ENCODE measurements at places on chromosomes 11 and 22. TPM values are rescaled to one million over a fixed set of nuclear protein-coding genes. Genes with fewer than 3 reads are reported as not detected.
A peak's percentile ranks its signal among the peaks of the same experiment; 100 is the strongest.

The TSSK2 gene
- not detected for total RNA-seq

The OR4A16 gene
- total RNA-seq = not detected

The PRG2 gene
- total RNA-seq = not detected

The FOXRED2 gene
- total RNA-seq = 12.6 TPM

The CACNA1I gene
- not detected for total RNA-seq

The MICAL2 gene
- 58.6 TPM for total RNA-seq

The GLYATL1 gene
- total RNA-seq = 1.3 TPM

- DNase-seq = no peak
Measured at GRCh38 chr11:45934580-45935318, 12.3 kb downstream of the LARGE2 start.

DNA sequence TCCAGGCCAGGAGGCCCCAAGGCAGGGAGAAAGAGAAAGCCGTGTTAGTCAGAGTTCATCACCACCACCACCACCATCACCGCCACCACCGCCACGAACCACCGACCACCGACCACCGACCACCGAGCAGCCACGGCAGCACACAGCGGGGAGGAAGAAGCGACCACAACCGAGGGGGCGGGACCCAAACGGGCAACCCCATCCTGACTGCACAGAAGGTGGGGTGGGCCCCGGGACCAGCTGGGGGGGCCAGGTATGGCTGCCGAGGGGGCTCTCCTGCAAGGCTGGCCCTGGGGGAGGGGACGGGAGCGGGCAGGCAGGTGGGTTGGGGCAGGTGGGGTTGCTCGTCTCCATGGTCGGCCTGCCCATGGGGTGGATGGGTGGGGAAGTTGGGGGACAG is 34.2 kb downstream of the SYT7 start:
- DNase-seq = no peak

DNA sequence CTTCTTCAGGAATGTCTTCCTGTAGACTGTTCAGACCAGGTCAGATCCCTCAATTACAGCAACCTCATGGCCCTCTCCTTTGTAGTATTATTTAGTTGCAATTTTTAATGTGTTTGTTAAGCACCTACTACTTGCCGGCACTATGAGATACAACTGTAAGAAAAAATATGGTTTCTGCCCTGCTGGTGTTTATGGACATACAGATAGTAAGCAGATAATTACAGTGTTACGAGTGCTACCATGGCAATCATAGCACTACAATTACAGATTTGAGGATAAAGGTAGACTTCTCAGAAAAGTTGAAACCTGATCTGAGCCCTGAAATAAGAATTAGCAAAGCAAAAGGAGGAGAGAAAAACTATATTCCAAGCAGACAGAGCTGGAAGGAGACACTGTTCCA is 2.8 kb downstream of the LRRC51 start:
- no peak for DNase-seq

- no peak for DNase-seq
Measured at GRCh38 chr11:102837156-102837555, 6.3 kb downstream of the MMP3 start.

GRCh38 chr11:117731722-117732290 is 65.2 kb downstream of the DSCAML1 start:
- no peak for DNase-seq

DNA sequence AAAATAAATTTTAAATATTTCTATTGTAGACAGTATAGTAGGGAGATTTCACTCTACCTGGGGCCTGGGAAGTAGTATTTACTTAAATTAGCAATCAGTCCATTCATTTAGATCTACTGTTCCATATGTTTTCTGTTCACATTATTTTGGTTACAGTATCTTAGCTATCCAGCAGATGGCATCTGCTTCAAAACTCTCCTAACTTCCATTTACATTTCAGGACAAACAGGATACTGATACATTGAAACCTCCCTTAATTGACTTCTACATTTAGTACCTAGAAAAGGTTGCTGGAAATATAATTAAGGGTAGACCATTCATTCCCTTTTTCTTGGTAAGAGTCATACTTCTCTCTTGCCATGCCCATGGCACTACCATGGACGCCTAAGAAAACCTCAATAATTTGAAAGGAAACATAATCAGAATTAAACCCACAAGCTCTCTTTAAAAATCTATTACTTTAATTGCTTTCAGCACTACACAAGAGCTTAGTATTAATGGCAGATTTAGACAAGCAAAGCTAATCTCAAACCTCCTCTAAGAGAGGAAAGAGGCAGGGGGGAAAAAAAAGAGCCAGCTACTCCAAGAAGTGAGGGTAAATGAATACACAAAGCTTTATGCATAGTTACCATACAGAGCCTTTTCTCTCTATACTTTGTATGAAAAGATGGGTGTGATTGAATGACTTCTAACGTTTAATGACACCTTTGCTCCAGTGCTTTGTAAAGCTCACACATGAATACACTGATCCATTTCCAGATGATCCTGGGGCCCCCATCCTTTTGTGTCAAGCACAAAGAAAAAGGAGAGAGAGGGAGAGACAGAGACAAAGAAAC is 131.2 kb upstream of the MTMR2 start:
- peak; percentile 66 for DNase-seq

DNA sequence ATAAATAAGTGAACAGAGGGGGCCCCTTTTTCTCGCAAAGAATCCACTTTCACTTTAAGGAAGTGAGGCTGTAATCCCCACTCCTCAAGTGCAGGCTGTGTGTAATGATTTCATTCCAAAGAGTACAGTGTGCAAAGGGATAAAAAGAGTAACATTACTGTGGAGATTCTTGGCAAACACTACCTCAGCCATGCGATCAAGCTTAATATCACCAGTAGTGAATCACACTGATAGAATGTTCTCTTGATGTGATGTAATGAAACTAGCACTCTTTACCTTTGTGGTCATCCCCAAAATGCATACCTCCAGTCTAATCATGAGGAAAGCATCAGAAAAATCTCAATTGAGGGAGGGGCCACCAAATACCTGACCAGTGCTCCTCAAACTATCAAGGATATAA is 246.1 kb upstream of the CHORDC1 start:
- DNase-seq = peak; percentile 1

- DNase-seq = no peak
Measured at GRCh38 chr22:31550871-31551370, 54.6 kb downstream of the SFI1 start.

- DNase-seq = no peak
Measured at GRCh38 chr11:12091956-12092558, 18.3 kb upstream of the MICAL2 start.

DNA sequence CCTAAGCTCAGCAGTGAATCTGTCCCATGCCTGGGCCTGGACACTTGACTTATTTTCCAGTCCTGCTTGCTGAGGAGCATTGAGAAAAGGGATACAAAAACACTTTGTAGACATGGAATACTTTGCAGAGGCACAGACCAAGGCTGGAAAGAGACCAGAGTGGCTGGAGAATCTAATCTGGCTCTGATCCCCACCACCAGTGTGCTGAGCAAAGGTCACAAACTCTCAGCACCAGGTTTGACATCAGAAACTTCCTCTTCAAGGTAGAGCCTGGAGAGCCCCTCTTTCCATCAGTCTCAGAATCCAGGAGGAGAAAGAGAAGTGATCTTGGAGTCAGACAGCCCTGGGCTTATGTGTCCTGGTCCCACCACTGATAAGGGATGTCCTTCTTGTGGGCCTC is 53.5 kb downstream of the ISX start:
- DNase-seq = no peak

DNA sequence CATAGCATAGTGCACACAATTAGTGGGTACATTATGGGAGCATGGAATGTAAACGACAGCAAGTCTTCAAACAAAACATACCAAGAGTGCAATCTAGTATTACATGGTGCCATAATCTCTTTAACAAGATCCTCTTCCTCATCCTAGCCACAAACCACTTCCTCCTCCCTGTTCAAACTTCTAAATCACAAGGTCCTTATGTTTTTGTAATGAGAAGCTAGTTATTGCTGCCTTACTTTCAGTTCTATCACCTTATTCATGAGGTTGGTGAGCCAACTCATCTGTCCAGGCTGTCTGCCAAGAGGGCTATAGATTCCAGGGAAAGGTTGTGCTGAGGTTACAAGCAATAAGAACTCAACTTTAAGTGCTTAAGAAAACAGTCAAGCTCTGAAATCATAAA is 195.4 kb upstream of the ARHGAP20 start:
- peak; percentile 80 for DNase-seq

DNA sequence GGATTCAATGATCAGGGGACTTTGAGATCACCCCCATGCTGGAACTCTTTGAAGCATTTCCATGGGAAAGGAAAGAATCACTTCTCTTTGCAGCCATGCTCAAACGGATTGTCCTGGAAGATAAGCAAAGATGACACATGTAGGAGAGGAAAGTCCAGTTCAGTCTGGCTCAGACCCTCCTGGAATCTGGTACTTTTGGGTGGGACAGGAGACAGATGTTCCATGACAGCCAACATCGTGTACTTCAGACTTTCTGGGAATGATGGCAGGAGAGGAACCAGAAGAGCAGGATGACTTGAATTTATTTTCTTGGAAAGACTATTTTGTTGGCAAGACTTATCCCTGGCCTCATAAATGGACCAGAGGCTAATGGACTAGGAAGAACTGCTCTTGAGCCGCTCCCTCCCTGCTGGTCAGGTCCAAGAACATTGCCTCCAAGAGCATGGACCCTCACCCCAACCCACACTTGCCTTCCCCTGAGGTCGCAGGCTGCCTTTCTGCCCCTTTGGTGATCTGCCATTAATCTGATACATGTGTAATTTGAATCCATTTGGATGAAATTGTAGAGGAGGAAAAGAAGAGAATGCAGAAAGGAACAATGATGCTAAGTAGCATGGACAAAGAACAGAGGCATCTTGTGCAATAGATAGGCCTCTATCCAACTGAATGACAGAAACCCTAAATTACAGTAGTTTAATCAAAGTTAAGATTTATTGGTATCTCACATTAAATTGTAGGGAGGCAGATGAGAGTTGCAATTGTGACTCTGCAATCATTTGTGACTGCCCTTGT is 201.0 kb downstream of the SNX19 start:
- DNase-seq = no peak

DNA sequence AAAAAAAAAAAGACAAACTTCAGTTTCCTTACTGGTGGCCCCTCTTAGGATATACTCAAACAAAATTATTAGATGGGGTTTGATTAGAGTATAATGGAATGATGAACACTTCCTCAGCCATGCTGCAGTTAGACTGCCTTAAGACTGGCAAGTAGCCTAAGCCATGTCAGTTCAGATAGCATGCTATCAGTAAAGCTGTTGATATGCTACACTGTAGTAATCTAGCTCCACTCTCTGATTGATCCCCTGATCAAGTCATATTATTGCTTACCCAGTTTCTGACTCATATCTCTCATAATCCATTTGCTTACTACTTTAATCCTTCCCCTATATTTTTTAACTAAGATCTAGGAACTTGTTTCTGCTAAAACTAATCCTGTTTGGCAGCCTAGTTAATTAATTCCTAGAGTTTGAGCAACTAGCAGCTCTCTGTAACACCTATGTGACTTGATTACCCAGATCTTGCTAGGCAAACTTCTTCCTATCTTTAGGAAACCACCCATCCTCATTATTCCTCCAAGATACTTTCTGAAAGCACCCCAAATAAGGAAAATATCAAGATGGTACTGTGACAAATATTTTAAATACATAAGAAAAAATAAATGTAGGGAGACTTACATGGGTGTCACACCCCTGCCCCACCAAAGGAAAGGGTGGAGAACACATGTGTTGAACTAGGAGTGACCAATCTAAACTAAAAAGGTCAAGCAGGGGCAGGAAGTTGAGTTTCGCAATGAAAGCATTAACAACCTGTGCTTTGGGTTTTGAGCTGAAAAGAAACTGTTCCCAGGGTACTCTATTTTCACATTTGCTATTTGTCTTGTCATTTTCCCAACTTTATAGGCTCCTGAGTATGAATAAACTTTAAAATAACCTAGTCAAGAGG is 43.2 kb downstream of the PIK3C2A start:
- DNase-seq = peak; percentile 10

All from RPMI7951 (cell line).